ENCODE measurements at places on chromosomes 1 and 21.
A peak's percentile ranks its signal among the peaks of the same experiment; 100 is the strongest.

GRCh38 chr1:17851056-17851455 lies 95.9 kb downstream of the ACTL8 start:
- ATAC-seq = no peak

DNA sequence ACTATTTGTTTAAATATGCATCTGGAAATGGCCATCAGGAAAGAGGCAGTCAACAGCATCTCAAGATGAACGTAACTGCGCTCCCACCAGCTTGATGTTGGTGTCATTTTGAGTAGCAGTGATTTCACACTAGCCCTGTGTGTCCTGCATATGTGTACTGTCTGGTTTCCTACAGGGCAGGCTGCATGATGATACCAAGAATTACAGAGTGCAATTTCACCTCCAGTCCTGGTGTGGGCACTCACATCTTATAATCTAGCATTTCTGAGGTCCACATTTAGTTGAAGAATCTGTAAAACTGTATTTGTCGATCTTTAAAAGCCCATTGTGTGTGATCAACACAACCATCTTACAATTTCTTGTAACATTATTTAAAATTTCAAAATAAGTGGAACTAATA lies 336.4 kb downstream of the PAPPA2 start:
- no peak for ATAC-seq

GRCh38 chr1:98453066-98453465 lies 208.5 kb upstream of the SNX7 start:
- ATAC-seq = no peak

DNA sequence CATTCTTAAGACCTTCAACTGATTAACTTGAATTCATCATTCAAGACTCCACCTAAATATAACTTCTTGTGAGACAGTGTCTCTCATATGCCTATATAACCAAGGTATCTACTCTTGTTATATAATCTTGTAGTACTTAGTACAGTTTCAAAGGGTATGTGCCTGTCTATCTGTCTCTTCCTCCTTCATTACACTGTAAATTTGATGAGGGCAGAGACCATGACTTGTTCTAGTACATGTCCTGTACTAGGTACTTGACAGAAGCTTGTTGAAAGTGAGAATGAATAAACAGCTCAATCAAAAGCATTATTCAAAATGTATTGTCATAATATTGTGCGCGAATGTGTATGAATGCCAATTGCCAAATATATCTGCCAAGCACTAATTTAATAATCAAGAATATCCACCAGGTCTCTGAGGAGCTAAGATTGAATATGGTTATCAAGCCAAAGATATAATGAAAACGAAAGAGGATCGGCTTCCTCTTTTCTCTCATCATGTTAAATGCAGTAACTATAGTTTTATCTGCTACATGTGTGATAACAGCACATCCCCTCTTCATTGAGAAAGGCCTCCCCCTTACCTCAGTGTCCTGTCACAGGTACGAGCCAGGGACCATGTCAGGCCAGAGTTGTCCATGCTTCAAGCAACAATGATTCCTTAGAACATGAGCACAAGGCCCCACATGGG lies 117.3 kb downstream of the UCHL5 start:
- ATAC-seq = no peak

DNA sequence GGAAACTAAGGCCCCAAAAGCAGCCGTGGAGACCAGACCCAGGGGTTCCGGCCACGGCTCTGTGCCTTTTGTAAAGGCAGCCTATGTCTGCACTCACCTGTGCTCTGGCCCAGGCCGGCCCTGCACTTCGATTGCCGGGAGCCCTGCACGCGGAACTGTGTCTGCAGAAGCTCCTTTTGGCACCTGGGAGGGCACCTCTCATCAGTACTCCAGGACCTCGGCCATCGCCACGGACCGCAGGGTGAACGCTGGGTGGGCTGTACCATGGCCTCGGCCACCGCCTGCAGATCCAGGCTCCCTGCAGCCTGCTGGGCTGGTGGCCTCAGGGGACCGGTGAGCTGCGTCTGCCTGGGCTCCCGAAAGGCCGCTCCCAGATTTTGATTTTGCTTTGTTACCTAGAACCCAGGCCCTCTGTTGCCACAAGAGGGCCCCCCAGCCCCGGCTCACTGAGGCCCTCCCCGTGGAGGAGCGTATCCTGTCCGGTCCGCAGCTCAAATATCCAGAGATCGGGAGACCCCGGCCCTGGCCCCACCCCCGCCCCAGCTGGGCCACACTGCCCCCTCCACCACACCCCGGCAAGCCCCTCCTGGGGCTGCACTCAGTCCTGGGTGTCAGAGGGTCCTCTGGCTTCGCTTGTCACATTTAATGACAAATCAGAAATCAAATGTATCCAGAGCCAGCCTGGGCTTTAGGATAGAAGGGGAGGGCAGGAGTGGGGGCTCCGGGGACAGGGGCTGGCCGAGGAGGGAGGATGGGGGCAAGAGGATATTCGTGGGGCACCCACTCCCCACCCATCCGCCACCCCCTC lies 60.2 kb upstream of the PDE9A start:
- ATAC-seq = peak; percentile 37
